ENCODE measurements at places on chromosomes 7 and 10. TPM values are rescaled to one million over a fixed set of nuclear protein-coding genes. Genes with fewer than 3 reads are reported as not detected.

Gene PKD2L1
- 0.20 TPM for total RNA-seq

Gene TMEM236
- total RNA-seq = 0.11 TPM

Gene FKBP6
- total RNA-seq = 0.19 TPM

Gene AKR1D1
- not detected for total RNA-seq

DNA sequence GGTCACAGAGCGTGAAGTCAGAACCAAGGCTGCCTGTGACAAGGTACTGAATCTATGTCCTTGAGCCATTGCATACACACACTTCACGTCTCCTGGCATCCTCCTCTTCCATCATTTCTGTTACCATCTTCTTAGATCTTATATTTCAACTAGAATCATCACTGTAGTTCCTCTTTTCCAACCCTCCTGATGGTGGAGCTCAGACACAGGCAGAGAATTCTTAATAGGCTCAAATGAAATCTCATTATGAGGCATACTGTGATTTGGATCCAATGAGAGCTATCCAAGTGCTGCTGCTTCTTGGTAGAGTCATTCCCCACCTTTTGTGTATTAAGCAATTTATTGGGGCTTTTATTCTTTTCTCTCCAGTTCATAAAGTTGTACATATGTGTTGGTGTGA is 113.2 kb downstream of the CALCR start:
- no peaks in the 10 kb centered on the region for H3K27me3 ChIP-seq
- H3K4me3 ChIP-seq = no peak overlapping the region
- H3K27ac ChIP-seq = no peak overlapping the region
- no peak for DNase-seq
- H3K4me1 ChIP-seq = no peaks in the 10 kb centered on the region
- H3K36me3 ChIP-seq = no peaks in the 10 kb centered on the region

DNA sequence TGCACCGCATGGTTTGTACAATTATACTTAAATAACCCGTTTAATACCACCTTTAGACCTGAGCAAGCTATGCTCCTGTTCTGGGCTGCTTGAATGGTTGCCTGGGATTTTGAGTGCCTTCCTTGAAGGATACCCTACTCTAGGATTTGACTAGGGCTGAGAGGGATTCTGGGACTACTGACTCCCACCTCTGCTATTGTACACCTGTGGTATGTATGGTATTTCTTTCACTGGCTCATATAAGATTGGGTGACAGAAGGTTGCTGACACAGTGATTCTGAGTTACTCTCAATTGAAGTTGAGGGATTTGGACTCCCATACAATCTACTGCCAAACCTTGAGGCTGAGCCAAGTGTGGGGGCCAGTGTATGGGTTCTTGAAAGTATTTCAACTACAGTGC is 494.4 kb upstream of the SEMA3D start:
- no peaks in the 10 kb centered on the region for H3K36me3 ChIP-seq

- H3K27ac ChIP-seq = no peak overlapping the region
- H3K27me3 ChIP-seq = no peaks in the 10 kb centered on the region
- no peak overlapping the region for H3K4me3 ChIP-seq
- DNase-seq = no peak
- H3K4me1 ChIP-seq = no peaks in the 10 kb centered on the region
- peaks cover 10% of the 10 kb centered on the region for H3K36me3 ChIP-seq
These were observed 135.2 kb downstream of the ADCY1 start for GRCh38 chr7:45709168-45710042.

DNA sequence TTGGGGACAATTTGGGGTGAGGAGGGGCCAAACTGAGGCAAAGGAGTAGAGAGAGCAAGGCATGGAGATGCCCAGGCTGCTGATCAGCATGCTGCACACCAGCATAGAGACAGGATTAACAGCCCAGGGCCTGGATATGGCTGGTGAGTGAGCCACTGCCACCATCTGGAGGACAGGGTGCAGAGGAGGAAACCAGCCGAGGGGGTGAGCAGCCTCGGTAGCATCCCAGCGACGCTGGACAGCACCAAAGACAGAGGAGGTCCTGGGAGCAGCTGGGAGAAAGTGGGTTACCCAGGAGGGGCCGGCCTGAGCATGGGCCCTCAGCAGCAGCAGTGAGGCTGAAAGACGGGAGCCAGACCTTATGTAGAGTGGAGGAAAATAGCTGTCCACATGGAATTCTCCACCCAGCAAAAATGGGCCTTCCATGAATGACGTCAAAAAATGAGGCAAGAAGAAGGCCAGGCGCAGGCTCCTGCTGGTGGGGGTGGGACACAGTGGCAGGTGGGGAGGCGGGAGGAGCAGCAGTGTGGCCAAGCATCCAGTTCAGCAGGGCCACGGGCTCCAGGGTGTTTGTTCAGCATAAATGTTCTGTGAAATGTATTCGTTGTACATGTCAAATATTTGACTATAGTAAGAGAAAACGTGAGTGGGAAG is 16.7 kb downstream of the RET start:
- DNase-seq = no peak
- no peak overlapping the region for H3K27ac ChIP-seq
- no peaks in the 10 kb centered on the region for H3K36me3 ChIP-seq
- no peaks in the 10 kb centered on the region for H3K4me1 ChIP-seq
- H3K27me3 ChIP-seq = no peaks in the 10 kb centered on the region
- H3K4me3 ChIP-seq = no peak overlapping the region

- H3K27ac ChIP-seq = peak within 1 kb of the TSS; percentile 71
- no peaks in the 10 kb centered on the region for H3K27me3 ChIP-seq
- peaks cover 4% of the 10 kb centered on the region for H3K4me1 ChIP-seq
- peak within 1 kb of the TSS; percentile 70 for H3K4me3 ChIP-seq
- H3K36me3 ChIP-seq = peaks cover 14% of the 10 kb centered on the region
These were observed at the start of gene PPP3CB for GRCh38 chr10:73495884-73496674. TSS of gene PPP3CB (minus strand) at chr10:73496024. CDS start at chr10:73495889, 135 bp downstream.

DNA sequence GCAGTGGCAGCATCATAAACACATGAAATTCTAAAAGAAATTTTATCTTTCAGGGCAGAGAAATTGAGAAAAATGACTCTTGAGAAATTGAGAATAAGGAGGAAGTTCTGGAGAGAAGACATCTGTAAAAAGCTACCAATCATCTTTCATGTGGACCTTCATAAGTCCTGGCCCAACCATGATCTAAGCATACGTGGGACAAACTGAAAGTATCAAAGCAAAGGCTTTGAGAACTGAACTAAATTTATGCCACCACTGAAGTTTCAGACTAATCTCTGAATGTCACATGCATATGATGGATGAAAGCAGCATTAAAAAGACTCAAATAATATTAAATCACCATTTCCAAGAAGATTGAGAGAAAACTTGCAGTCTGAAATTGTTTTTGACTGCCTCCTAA is 1502.8 kb upstream of the LRRTM3 start:
- H3K36me3 ChIP-seq = no peaks in the 10 kb centered on the region
- no peaks in the 10 kb centered on the region for H3K4me1 ChIP-seq
- no peak overlapping the region for H3K27ac ChIP-seq

DNA sequence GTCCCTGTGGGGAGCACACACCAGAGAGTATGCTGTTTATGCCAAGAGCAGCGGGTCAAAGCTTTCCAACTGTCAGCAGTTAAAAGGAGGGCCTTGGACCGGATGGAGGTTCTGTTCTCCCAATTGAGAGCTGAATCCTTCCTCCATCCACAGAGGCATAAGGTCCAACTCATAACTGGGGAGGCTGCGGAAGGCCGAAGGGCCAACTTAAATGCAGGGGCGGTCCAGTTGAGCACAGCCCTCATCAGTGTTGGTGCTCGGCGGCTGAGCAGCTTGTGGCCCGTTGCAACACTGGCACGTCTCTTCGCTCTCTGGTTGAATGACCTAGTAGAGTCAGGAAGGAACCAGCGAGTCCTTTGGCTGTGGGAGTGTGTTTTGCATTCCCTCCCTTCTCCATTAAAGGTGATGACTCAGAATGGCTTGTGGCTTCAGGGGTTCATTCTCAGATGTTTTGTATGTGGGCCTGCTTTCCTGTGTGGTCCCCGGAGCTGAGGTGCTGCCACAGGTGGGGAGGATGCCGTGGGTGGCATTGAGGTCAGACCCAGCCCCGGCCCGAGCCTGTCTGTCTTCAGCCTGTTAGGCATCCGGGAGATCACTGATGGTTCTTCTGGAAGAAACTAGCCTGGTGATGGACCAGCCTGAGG is 44.8 kb upstream of the DMBT1 start:
- no peak overlapping the region for H3K27ac ChIP-seq
- no peaks in the 10 kb centered on the region for H3K27me3 ChIP-seq
- H3K4me3 ChIP-seq = no peak overlapping the region
- H3K36me3 ChIP-seq = no peaks in the 10 kb centered on the region

DNA sequence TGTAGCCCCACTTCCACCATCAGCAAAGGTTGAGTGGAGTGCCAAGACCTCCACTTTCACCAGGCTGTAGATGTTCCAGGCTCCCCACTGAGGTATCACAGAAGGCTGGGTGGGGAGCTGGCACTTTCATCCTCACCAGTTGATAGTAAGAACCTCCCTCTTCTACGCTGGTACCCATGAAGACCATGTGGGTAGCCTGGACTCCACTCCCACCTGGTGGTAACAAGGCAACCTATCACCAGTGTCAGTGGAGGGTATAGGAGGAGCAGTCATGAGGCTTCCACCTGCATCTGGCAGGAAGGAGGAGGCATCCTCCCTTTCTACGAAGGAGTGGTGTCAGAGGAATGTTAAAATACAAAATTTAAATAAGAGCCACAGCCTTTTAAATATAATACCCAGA is 4.4 kb downstream of the SMIM30 start:
- H3K36me3 ChIP-seq = no peaks in the 10 kb centered on the region
- H3K27ac ChIP-seq = no peak overlapping the region
- H3K4me1 ChIP-seq = peaks cover 3% of the 10 kb centered on the region
- no peaks in the 10 kb centered on the region for H3K27me3 ChIP-seq

- H3K27me3 ChIP-seq = no peaks in the 10 kb centered on the region
- no peak within 1 kb of the TSS for H3K27ac ChIP-seq
- peaks cover 17% of the 10 kb centered on the region for H3K36me3 ChIP-seq
- H3K4me1 ChIP-seq = no peaks in the 10 kb centered on the region
- peak; percentile 80 for DNase-seq
These were observed at the start of gene NANOS1 for GRCh38 chr10:119029613-119030420. TSS of gene NANOS1 (plus strand) at chr10:119029714. CDS start at chr10:119029802, 88 bp downstream.

- H3K27me3 ChIP-seq = no peaks in the 10 kb centered on the region
- H3K4me1 ChIP-seq = no peaks in the 10 kb centered on the region
- DNase-seq = no peak
- H3K36me3 ChIP-seq = no peaks in the 10 kb centered on the region
These were observed 116.7 kb downstream of the SEMA3E start for GRCh38 chr7:83532219-83532618.

DNA sequence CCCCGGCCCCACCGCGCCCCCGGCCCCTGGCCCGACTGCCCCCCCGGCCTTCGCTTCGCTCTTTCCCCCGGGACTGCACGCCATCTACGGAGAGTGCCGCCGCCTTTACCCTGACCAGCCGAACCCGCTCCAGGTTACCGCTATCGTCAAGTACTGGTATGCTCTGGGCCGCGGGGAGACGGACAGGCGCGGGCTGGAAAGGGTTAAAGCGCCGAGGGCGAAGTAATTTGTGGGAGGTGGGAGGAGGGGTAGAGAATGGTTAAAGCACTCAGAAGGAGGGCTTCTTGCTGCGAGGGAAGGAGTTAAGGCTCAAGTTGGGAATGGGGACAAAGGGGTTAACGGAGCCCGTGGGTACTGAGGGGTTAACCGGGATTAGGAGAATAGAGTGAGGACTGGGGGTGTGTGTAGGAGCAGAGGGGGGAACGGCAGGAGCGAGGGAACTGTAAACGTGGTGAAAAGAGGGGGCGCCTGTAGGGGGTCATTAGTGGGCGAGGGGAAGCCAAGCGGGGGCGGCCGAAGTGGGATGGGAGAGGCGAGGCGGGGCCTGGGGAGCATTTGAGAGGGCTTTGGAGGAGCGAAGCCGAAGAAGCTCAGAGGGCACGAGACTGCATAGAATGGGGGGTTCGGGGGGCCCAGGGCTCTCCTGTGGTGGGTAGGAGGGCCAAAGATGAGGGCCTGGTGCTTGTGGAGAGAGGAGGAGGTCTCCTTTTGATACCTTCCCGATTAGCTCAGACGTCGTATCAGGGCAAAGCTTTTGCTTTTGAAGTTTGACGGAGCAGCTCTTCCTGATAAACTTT is 605 bp downstream of the SUFU start:
- peaks cover 4% of the 10 kb centered on the region for H3K36me3 ChIP-seq
- H3K4me1 ChIP-seq = peaks cover 3% of the 10 kb centered on the region
- H3K4me3 ChIP-seq = peak overlapping the region; percentile 83
- no peak overlapping the region for H3K27ac ChIP-seq
- H3K27me3 ChIP-seq = peaks cover 2% of the 10 kb centered on the region
- DNase-seq = peak; percentile 80

DNA sequence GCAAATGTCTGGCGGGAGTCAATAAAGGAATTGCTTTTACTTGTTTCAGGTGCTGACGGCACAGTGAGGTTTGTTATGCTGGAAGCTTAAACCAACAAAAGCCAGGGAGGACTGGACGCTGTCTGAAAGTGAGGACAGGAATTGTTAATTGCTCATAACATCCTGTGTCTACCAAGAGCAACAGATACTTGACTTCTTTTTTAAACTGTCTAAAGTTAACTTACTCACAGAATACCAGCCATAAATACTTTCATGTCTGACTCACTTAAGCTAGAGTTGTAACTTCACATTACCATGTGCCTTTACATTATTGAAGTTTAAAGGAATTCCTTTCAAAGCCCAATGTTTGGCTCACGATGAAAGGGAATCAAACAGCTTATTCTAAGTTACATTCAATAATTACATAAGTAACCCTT is 252.7 kb upstream of the SHH start:
- no peaks in the 10 kb centered on the region for H3K27me3 ChIP-seq
- H3K4me1 ChIP-seq = no peaks in the 10 kb centered on the region
- H3K36me3 ChIP-seq = no peaks in the 10 kb centered on the region
- no peak overlapping the region for H3K27ac ChIP-seq
- no peak overlapping the region for H3K4me3 ChIP-seq

- no peaks in the 10 kb centered on the region for H3K27me3 ChIP-seq
- no peak for DNase-seq
- H3K4me3 ChIP-seq = no peak overlapping the region
- no peaks in the 10 kb centered on the region for H3K36me3 ChIP-seq
These were observed 201.2 kb downstream of the DIP2C start for GRCh38 chr10:488081-488932.

DNA sequence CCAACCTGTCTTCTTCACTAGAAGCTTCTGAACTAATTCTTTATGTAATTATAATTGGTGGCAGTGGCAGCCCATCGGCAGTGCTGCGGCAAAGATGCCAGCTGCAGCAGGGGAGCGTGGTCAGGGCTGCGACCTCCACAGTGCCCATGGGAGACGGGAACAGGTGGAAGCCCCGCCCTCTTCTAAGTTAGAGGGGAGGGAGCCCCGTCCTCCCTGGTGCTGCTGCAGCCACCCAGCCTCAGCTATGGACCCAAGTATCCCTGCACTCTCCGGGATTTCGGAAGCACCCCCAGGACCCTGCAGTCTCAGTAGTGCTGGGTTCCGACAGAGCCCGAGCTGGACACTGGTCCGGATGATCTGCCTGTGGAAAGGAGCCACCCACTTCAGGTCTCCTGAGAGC is 117.0 kb upstream of the MBL2 start:
- H3K36me3 ChIP-seq = no peaks in the 10 kb centered on the region
- no peak overlapping the region for H3K27ac ChIP-seq
- no peaks in the 10 kb centered on the region for H3K27me3 ChIP-seq

- H3K4me1 ChIP-seq = no peaks in the 10 kb centered on the region
- no peaks in the 10 kb centered on the region for H3K27me3 ChIP-seq
- H3K4me3 ChIP-seq = no peak overlapping the region
- H3K36me3 ChIP-seq = no peaks in the 10 kb centered on the region
- no peak for DNase-seq
- H3K27ac ChIP-seq = no peak overlapping the region
These were observed 228.0 kb downstream of the PRKG1 start for GRCh38 chr10:51302316-51302715.

GRCh38 chr7:696812-697551 is 29.5 kb upstream of the DNAAF5 start:
- DNase-seq = no peak
- H3K4me3 ChIP-seq = no peak overlapping the region
- no peaks in the 10 kb centered on the region for H3K27me3 ChIP-seq
